ENCODE measurements at places on chromosomes 1 and 21. TPM values are rescaled to one million over a fixed set of nuclear protein-coding genes. Genes with fewer than 3 reads are reported as not detected.
A peak's percentile ranks its signal among the peaks of the same experiment; 100 is the strongest.

DNA sequence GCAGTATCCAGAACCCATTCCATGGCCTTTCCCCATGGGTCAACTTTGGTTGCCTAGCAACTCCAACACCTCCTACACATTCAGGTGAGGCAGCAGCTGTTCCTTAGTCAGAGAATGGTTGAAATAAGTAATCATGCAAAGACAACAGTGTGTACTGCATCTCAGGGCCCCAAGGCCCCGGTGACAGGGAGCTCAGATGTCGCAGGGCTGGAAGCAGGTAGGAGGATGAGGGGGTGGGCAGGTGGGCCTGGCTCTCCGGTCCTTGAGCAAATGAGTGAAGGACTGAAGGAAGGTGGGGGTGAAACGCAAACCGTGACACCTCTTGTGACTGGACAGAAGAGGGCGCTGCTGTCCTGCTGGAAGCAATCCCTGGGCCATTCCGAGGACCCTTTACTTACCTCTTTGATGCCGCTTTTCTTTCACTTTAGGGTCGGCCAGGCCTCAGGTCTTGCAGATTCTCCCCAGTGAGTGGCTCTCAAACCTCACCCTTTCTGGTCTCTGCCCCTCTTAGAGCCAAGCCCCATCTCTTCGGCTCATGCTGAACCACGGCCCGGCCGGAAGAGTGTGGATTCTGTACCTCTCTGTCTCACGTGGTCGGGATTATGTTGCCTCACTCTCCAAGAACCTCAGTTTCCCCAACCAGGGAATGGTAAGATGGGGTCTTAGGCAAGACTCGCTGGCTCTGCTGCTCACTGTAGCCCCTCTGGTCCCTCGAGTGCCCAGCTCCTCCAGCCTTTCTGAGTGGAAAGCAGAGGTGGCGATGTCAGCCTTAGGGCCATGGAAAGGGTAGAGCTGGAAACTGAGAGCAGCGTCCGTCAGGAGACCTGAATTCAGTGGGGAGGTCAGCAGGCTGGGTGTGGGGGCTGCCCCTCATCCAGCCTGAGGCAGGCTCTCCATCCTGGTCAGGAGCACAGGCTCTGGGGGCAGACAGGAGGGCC, 5.6 kb upstream of the KCNA10 start:
- H3K27ac ChIP-seq = no peak overlapping the region
- H3K27me3 ChIP-seq = no peaks in the 10 kb centered on the region
- no peak for DNase-seq
- H3K4me3 ChIP-seq = no peak overlapping the region
- H3K4me1 ChIP-seq = no peaks in the 10 kb centered on the region

DNA sequence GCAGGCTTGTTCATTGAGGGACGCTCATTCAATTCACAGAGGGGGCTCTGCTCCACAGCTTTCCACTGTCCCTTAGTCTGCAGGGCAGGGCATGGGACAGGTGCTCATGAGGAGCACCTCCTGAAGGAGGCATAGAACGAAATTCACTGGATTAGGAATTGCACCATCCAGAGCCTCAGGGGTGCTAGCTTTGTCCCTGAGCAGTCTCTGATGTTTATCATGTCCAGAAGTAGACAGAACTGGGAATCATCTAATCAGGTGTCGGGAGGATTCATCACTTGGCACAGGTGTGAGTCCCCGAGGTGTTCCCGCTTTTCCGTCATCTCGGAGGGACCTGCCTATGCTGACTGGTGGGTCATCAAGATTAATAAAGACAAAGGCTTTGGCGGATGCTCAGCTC, 321.4 kb downstream of the AJAP1 start:
- H3K27me3 ChIP-seq = no peaks in the 10 kb centered on the region
- no peak overlapping the region for H3K27ac ChIP-seq
- DNase-seq = no peak
- H3K4me3 ChIP-seq = no peak overlapping the region
- no peaks in the 10 kb centered on the region for H3K4me1 ChIP-seq

DNA sequence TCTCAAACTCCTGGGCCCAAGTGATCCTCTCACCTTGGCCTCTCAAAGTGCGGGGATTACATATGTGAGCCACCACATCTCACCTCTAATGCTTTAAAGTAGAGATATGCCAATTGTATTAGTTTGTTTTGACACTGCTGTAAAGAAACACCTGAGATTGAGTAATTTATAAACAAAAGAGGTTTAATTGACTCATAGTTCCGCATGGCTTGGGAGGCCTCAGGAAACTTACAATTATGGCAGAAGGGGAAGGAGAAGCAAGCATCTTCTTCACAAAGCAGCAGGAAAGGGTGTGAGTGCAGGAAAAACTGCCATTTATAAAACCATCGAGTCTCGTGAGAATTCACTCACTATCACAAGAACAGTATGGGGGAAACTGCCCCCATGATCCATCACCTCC, 3.5 kb upstream of the MYCL start:
- no peak for DNase-seq
- H3K27me3 ChIP-seq = peaks cover 3% of the 10 kb centered on the region
- no peaks in the 10 kb centered on the region for H3K36me3 ChIP-seq
- no peak overlapping the region for H3K27ac ChIP-seq
- no peak overlapping the region for H3K4me3 ChIP-seq

DNA sequence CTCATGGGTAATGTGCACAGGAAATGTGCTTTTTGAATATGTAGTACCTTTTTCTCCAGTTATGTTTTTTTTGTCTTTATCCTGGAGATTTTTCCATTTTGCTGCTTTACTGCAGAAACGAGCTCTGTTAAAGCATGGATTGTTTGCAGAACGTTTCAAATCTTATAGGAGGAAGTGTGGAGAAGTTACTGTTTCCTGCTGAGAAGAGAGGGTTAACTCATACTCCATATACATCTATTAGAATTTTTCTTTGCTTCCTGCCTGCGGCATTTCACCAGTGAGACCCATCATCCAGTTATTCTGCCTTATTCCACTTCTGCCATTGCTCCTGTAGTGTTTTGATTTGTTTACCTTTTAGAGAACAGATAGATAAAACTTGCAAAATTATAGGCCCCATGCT, 2.0 kb downstream of the RPRD2 start:
- H3K36me3 ChIP-seq = no peaks in the 10 kb centered on the region
- H3K27me3 ChIP-seq = no peaks in the 10 kb centered on the region
- H3K4me3 ChIP-seq = peak overlapping the region; percentile 77
- peak overlapping the region; percentile 93 for H3K27ac ChIP-seq
- DNase-seq = no peak

The PEAR1 gene
- 31.0 TPM for total RNA-seq

The SIPA1L2 gene
- total RNA-seq = 20.4 TPM

The OVAAL gene
- total RNA-seq = not detected

GRCh38 chr1:239368436-239369109, 17.8 kb upstream of the CHRM3 start:
- no peaks in the 10 kb centered on the region for H3K27me3 ChIP-seq
- no peaks in the 10 kb centered on the region for H3K36me3 ChIP-seq
- no peak overlapping the region for H3K4me3 ChIP-seq
- no peak for DNase-seq

- H3K27me3 ChIP-seq = no peaks in the 10 kb centered on the region
- H3K4me3 ChIP-seq = no peak overlapping the region
- no peaks in the 10 kb centered on the region for H3K36me3 ChIP-seq
- no peak for DNase-seq
- H3K27ac ChIP-seq = no peak overlapping the region
- H3K4me1 ChIP-seq = no peaks in the 10 kb centered on the region
Measured at GRCh38 chr1:55749975-55750627, 534.9 kb upstream of the USP24 start.

DNA sequence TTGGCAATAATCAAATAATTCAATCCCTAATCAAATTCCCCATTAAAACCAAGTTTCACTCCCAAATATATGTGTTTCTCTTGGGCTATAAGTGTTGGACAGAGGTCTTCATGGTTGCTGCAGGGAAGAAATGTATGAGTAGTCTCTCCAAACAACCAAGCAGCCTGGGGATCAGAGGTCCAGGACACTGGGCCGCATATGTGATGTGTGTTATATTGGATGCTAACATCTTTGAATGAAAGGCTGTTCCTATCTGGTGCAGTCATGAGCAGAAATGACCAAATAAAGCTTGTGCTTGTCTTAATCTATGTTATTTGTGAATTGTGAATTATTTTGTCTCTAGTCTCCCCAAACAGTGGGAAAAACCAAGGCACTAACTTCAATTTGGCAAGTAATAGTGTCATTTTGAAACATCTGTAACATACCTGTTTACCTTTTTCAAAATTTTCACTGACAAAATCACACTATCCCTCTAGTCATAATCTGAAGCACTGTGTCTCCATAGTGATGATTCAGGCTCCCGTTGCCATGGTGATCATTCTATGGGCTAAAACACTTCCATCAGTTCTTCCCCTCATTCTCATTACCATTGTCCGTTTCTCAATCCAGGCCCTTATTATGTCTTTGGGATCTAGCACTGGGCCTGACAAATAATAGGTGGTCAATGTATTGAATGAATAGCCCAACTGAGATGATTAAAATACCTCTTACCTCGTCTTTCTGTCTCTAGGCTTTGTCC, 12.5 kb upstream of the TADA1 start:
- H3K4me1 ChIP-seq = peaks cover 4% of the 10 kb centered on the region
- no peak overlapping the region for H3K4me3 ChIP-seq
- no peaks in the 10 kb centered on the region for H3K27me3 ChIP-seq

DNA sequence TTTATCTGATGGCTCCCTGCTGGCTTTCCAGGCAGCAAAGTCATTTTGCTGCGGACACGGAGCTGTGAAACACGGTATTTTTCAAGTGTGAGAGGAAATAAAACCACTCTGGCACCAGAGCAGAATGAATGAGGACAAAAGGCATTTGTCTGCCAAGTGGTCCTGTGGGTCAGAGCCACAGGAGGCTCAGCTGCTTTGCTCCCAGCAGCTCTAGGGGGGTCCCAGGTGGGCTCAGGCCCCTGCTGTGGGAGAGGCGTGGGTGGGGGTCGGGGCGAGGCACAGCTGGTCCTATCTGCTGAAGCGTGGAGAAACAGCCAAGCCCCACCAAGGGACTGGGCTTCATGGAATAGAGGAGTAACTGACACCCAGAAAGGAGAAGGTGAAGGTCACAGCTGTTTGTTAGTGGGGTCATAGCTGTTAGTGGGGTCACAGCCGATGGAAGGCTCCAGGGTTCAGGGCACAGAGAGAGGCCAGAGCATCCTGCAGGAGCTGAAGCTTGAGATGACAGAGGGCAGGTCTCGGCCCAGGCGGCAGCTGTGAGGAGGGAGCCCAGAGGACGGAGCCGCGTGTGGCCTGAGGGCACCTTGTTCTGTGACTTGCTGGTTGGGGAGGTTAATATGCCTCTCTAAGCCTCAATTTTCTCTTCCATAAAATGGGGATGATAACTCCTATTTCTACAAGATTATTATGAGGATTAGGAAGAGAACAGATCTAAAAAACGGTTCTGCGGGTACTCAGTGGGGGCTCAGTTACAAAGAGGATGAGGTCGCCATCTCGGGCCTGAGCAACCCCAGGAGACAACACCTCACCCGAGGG, 7.1 kb downstream of the KIF17 start:
- H3K27ac ChIP-seq = no peak overlapping the region
- no peaks in the 10 kb centered on the region for H3K4me1 ChIP-seq
- no peak overlapping the region for H3K4me3 ChIP-seq
- H3K36me3 ChIP-seq = no peaks in the 10 kb centered on the region

All from thoracic aorta (tissue), 2 donors.